ENCODE measurements at places on chromosomes 5 and 9.

DNA sequence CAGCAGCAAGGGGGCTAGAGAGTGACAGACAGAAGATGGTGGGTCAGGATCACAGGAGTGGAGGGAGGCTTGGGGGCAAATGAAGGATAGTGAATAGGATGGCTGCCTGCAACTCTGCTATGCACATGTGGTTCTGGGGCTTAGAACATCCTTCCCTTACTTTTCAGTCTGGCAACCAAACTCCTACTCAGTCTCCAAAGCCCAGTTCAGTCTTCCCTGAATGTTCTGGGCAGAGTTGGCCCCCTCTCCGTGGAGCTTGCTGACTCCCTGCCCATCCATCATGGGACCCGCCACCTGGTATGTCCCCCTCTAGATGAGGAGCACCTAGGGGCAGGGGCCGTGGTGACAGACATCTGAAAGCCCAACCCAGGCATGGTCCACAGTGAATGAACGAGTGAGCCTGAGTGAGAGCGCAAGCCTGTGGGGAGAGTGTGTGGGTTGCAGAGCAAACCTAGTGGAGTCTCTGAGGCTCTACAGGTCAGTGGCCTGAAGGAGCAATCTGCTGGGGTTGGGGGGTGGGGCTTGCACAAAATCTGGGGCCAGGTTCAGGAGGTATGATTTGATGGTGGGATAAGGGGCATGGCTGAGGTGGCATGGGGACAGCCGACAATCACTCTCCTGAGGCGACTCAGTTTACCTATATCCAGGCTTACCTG, 180.6 kb downstream of the FGF18 start:
- DNase-seq, result no peak

DNA sequence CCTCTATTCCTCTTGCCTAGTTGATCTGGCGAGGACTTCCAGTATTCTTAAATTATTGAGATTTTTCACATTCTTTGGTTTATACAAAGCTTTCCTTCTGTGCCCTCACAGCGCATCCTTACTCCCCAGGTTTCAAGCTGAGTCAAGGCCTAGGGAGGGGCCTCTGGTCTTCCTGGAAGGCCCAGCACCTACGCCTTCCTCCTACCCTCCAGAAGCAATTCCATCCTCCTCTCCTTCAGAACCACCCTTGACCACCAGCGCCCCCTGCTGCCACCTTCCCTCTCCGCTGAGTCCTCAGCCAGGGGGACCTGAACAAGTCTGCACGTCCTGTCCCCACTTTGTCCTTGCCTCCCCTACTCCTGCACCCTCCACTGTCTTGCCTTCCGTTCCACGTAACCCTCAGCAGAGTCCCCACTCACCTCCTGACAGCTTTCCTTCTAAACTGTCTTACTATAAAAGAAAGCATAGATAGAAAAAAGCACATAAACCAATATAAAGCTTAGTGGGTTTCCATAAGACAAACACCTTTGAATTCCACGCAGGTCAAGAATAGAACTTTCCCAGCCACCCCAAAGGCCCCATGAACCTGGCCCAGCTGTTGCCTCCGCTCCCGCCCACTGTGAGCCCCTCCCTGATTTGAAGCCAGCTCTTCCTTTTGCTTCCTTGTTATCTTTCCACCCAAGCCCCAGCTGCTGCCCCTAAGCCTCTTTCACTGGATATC, 63.0 kb upstream of the CTSL start:
- DNase-seq, result peak; percentile 43

- no peak for DNase-seq
Measured at GRCh38 chr5:95668216-95668615, 14.6 kb downstream of the SPATA9 start.

DNA sequence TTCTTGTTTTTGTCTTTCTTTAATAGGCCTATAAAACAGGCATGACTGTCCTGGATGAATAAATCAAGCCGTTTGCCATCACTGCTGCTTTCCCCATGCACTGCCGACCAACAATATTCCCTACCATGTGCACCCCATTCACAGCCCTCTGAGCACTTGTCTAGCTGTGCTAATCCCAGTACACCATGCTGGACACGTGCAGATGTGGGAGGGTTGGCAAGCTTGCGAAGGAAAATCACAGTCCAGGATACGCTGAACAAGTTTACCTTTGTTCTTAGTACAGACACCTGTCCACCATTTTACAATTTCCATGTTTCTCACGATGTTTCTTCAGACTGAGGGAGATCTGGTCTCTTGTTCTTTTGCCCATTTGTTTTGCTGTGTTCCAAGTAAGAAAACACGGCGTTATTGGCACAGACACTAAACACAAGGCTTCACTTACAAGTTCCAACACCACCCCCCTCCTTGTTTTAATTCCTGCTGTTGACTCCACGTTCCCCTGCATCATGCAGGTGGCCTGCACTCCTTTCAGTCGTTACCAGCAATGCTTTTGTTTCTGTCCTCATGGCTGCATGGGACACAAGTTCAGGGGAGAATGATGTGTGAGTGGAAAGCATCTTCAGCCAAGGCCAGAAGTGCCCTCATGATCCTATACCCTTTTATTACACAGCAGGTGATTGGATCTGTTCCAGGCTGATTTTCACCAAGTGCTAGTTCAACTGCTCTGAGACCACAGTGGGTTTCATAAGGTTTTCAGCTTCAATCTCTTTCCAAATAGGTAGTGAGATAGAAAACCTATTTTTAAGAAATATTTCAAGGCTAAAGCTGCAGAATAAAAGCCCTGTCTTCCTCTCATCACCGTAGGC, 608.9 kb downstream of the IRX1 start:
- DNase-seq, result no peak

GRCh38 chr5:103962023-103962422, 399.4 kb upstream of the NUDT12 start:
- DNase-seq, result no peak

GRCh38 chr5:37837414-37838032, 2.3 kb downstream of the GDNF start:
- DNase-seq, result peak; percentile 48

DNA sequence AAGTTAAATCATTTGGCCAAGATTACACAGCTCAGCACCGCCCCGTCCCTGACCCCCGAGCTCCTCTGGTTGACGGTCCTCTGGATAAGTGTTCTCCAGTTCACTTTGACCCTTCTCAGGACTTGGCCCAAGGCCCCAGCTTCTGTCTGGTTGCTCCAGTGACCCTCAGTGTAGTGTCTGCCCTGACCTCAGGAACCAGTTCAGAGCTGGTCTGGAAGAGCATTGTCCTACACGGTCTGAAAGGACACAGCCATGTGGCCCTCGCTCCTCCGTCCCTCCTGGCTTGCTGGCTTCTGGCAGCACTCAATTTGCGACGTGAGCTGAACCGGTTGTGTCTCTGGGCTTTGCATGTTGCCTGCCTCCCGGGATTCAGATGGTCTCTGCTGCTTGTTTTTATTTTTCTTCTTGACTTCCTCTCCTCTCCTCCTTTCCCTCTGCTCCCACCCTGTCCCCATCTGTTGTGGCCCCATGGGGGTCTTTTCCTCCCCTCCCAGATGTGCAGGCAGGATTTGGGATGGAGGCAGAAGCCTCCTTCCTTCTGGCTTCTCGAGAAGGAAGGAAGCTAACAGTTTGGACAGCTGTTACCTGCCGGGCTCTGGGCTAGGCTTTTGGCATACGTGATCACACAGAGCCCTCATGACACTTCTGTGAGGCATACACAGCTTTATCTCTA, 72.0 kb downstream of the PPARGC1B start:
- DNase-seq, result no peak

GRCh38 chr5:150645070-150645700, 4.7 kb downstream of the SYNPO start:
- no peak for DNase-seq

DNA sequence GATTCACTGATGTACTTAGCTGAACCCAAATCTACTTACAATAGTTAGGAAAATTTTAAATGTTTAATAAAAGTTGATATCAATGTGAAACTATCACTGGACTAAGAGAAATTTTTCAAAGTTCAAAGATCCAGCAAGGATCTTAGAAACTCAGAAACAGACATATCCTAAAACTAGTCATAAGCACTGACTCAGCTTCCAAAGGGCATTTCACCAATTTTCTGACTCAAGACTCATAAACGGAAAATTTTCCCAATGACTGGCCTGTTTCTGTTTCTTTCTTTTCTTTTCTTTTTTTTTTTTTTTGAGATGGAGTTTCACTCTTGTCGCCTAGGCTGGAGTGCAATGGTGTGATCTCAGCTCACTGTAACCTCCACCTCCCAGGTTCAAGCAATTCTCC, 66.6 kb downstream of the CDC14B start:
- DNase-seq, result no peak
